ENCODE measurements at places on chromosomes 6 and 20. TPM values are rescaled to one million over a fixed set of nuclear protein-coding genes. Genes with fewer than 3 reads are reported as not detected.

C6orf132 gene
- total RNA-seq = 0.18 TPM

TXLNB gene
- 0.11 TPM for total RNA-seq

PBOV1 gene
- not detected for total RNA-seq

ME1 gene
- total RNA-seq = 0.49 TPM

MEP1A gene
- not detected for total RNA-seq

KCNG1 gene
- 1.8 TPM for total RNA-seq

CRISP2 gene
- total RNA-seq = not detected

HSPA12B gene
- not detected for total RNA-seq

PHACTR3 gene
- total RNA-seq = not detected

TFAP2D gene
- total RNA-seq = not detected

PPP1R16B gene
- 74.9 TPM for total RNA-seq

MAD2L1BP gene
- total RNA-seq = 31.7 TPM

RAD21L1 gene
- total RNA-seq = 0.25 TPM

PRPF6 gene
- 55.5 TPM for total RNA-seq

KIF13A gene
- not detected for total RNA-seq

L3MBTL3 gene
- total RNA-seq = 13.5 TPM

TREM2 gene
- total RNA-seq = not detected

BPIFA3 gene
- not detected for total RNA-seq

EDN3 gene
- not detected for total RNA-seq

TCFL5 gene
- total RNA-seq = 7.6 TPM

Data from activated CD8-positive, alpha-beta T cell treated with anti-CD3 and anti-CD28 coated beads for 36 hours (primary cell).